Naive thymus-derived CD8-positive, alpha-beta T cell (primary cell): ENCODE measurements at places on chromosomes 11 and 22. TPM values are rescaled to one million over a fixed set of nuclear protein-coding genes. Genes with fewer than 3 reads are reported as not detected.

The KCNK7 gene
- 5.0 TPM for total RNA-seq

GRCh38 chr11:112249871-112250610, 10.6 kb downstream of the PLET1 start:
- no peak overlapping the region for H3K27ac ChIP-seq
- H3K4me3 ChIP-seq: no peak overlapping the region
- no peaks in the 10 kb centered on the region for H3K27me3 ChIP-seq

- H3K4me1 ChIP-seq: no peaks in the 10 kb centered on the region
- H3K27me3 ChIP-seq: no peaks in the 10 kb centered on the region
- H3K27ac ChIP-seq: no peak overlapping the region
- DNase-seq: no peak
- no peaks in the 10 kb centered on the region for H3K36me3 ChIP-seq
These were observed 606.7 kb upstream of the LRRC4C start for GRCh38 chr11:42066113-42066512.

DNA sequence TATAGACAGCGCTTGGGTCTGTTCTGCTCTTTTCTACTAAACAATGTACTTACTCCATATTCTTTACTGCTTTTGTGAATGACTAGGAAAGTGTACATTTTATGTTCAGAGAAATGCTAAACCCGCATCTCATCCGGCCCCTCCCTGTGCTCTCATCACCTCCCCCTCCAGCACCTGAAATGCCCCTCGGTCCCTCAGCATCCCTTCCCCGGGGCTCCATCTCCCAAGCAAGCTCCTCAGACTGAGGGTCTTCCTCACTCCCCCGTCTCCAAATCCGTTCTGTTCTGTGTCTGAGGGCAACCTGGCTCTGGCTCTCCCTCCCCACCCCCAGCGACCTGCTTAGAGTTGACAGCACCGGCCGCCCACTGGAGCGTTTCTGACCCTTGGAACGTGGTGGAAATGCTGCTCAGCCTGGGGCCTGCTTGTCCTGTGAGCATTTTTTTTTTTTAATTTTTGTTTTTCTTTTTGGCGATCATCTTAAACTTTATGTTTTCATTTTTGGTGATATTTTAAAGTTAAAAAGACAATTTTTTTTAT, 1.4 kb downstream of the SELENOO start:
- peaks cover 45% of the 10 kb centered on the region for H3K4me1 ChIP-seq
- DNase-seq: no peak
- peak overlapping the region; percentile 90 for H3K27ac ChIP-seq
- H3K27me3 ChIP-seq: no peaks in the 10 kb centered on the region

- H3K27me3 ChIP-seq: peaks cover 2% of the 10 kb centered on the region
- H3K27ac ChIP-seq: no peak overlapping the region
- no peaks in the 10 kb centered on the region for H3K4me1 ChIP-seq
- no peak for DNase-seq
These were observed 7.1 kb downstream of the HRAS start for GRCh38 chr11:528166-528814.

GRCh38 chr11:113553915-113554314, 78.7 kb upstream of the DRD2 start:
- H3K27me3 ChIP-seq: peaks cover 18% of the 10 kb centered on the region
- no peak overlapping the region for H3K27ac ChIP-seq
- H3K4me1 ChIP-seq: no peaks in the 10 kb centered on the region
- H3K4me3 ChIP-seq: no peak overlapping the region
- DNase-seq: no peak
- H3K36me3 ChIP-seq: no peaks in the 10 kb centered on the region

DNA sequence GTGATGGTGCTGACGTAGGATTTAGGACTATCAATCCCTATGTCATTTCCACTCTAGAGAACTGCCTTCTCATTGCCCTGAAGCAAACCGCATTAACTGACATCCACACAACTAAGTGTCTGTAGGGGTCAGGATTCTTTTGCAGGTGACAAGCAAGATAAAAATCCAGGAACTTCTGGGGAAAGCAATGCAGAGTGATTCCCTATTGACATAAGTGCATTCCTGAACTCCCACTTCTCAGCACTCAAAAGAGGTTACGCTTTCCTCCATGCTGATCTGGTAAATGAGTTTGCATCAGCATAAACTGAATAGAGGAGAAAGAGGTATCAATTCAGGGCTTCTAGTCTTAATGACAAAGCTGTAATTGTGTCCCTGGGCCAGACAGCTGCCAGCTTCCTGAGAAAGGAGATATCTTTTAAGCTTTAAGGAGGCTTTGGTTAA, 224.6 kb upstream of the ISX start:
- H3K4me1 ChIP-seq: no peaks in the 10 kb centered on the region
- H3K36me3 ChIP-seq: no peaks in the 10 kb centered on the region
- no peak overlapping the region for H3K4me3 ChIP-seq
- peaks cover 37% of the 10 kb centered on the region for H3K27me3 ChIP-seq
- no peak overlapping the region for H3K27ac ChIP-seq

DNA sequence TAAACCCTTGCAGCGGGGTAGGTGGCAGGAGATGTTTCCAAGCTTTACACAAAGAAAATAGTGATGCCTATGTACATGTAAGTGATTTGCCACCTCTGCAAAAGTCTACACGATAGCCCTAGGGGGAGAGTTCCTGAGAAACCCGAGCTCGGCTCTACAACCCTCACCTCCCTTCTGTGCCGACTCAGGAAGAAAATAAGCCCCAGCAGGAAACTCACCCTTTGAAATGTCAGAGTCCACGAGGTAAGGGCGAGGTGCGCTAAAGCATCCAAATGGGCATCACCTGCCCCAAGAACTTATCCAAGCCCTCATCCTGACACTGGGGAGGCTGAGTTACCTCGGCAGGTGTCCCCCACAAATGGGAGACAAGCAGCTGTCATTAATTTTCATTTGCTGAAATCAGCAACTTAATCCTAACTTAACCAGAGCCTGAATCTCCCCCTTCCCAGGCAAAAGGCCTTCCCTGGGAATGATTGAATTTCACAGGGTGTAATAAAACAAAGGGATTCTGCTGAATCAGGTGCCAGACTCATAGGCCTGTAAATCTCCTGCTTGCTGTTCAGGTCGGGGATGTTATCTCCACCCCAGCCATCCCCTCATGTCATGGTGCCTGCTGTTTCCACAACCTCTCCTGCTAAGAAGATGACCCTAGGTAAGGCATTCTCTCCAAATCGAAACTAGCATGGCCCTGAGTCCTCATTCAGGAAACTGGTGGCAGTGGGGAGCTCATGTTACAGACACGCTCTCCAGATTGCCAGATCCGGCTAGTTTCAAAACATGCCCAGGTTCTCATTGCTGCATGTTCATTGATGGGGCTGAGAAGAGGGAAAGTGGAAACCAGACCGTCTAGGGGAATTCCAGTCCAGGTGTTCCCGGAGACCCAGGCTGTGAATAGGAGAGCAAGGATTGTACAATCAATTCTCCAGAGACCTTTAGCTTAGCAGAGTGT, 105.3 kb upstream of the KIRREL3 start:
- H3K36me3 ChIP-seq: no peaks in the 10 kb centered on the region
- H3K27me3 ChIP-seq: peaks cover 7% of the 10 kb centered on the region
- no peak overlapping the region for H3K27ac ChIP-seq
- H3K4me3 ChIP-seq: no peak overlapping the region
- no peak for DNase-seq
- no peaks in the 10 kb centered on the region for H3K4me1 ChIP-seq

DNA sequence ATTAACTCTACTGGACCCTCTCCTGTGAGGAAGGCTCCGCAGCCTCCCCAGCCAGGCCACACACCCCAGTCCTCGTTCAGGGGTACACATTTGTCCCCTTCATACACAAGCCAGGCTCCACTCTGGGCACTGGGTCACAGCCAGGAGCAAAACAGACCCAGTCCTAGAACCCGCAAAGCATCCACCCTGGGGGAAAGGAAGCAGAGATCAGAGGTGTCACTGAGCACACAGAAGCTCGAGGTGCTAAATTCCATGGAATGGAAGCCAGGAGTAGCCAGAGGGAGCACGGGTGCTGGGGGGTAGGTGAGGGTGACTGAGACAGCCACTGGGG, 43.6 kb upstream of the TH start:
- H3K4me3 ChIP-seq: no peak overlapping the region
- no peak overlapping the region for H3K27ac ChIP-seq
- H3K36me3 ChIP-seq: peaks cover 4% of the 10 kb centered on the region
- no peak for DNase-seq
